ENCODE measurements at places on chromosomes 1 and 21.

DNA sequence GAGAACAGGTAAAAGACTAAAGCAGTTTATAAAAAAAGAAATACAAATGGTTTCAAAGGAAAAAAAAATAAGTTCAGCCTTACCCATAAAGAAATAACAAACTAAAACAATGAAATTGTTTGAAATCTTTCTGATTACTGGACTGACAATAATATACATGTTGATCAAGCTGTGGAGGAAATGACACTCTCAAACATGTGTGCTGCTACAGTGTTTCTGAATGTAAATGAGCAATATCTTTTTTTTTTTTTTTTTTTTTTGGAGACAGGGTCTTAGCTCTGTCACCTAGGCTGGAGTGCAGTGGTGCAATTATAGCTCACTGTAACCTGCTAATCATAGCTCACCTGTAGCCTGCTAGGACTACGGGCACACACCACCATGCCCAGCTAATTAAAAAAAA is 6.5 kb downstream of the EPS15 start:
- DNase-seq: no peak

- DNase-seq: no peak
Observed at GRCh38 chr1:64941461-64942117, 24.8 kb downstream of the JAK1 start.

DNA sequence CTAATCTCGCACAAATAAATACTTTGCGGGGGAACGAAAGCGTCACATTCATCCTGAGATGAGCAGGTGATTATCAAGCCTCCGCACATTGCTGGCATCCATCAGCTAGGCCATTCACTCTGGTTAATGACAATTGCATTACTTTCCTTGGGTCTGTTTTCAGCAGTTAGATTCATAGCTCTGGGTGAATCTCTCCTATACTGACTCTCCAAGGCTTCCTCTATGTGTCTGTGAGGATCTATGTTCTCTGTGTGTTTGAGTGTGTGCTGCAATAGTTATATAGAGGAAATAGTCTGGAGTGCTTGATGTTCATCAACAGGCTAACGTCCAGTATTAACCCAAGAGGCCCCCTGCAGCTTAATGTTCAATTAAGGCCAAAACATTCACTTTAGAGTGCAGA is 133.0 kb upstream of the CTTNBP2NL start:
- no peak for DNase-seq

DNA sequence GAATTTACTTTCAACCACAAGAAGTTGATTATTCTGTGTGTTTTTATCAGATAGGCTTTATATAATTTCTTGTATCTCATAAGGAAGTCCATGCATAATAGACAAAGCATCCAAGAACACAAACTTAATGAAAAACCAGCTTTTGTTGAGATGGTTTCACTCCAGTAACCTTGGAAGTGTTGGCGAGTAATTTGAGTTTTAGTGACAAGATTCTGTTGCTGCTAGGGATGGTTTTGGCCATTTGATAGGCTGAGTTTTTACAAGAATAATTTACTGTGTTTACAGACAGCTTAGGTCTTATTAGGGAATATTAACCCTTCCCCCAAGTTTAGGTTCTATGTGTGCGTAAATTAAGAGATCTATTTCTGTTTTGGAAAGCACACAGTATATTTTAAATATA is 513.6 kb downstream of the USP25 start:
- no peak for DNase-seq

DNA sequence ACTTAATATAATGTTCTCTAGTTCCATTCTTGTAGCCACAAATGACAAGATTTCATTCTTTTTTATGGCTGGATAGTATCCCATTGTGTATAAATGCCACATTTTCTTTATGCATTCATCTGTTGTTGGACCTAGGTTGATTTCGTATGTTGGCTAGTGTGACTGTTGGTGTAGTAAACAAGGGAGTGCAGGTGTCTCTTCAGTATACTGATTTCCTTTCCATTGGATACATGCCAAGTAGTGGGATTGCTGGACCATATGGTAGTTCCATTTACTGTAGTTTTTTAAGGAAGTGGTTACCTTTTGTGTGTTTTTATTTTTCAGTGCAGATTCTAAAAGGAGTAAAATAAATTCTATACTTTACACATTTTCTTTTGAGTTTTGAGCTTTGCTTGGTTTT is 5.7 kb downstream of the PARK7 start:
- no peak for DNase-seq

DNA sequence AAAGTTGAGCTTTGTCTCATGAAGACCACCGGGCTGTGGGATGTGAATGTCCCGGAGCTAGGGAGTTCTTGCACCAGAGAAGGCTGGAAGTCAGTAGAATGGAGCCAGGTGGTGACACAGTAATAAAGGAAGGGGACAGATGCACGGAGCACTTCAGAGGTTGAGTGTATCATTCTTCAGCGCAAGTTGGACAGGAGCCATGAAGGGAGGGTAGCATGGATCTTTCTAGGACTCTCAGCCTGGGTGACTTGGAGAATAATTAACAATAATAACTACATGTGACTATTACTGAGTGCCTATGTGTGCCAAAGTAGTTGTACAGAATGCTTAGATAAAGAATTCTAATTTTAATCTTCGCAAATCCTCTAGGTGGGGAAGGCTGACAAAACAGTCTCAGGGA is 258.7 kb upstream of the AJAP1 start:
- no peak for DNase-seq
